Daoy (cell line): ENCODE measurements at places on chromosomes 1 and 21.

- DNase-seq = no peak
Measured at GRCh38 chr1:41882068-41882477, 36.6 kb downstream of the HIVEP3 start.

DNA sequence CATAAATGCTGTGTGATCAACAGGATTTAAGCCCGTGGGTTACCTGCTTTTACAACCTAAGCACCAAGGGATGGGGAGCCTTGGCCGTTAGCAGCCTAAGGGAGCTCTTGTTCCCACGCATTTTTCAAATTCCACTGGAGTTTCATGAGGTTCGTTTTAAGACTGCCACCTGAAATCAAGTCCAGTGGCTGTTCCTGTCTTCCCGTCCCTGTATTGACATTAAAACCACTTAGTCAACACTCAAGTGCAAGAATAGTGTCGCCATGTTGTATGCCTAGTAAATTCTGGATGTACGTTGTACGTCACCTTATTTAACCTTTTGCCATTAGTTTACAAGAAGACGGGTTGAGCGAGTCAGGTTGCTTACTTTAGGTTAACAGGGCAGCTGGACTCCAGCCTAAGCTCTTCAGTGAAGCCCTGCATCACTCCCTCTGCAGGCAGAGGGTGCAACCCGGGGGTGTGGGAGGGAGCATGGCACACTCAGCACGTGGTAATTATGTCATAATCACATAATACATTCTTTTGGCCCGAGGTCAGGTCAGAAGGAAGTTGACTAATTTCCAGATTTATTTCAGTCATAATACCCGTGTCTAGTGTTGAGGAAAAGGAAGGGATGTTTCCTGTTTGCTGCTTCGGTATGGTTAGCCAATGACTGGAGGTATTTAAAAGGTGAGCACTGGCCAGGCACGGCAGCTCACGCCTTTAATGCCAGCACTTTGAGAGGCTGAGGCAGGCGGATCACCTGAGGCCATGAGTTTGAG lies 42.5 kb downstream of the CNST start:
- DNase-seq = peak; percentile 89

DNA sequence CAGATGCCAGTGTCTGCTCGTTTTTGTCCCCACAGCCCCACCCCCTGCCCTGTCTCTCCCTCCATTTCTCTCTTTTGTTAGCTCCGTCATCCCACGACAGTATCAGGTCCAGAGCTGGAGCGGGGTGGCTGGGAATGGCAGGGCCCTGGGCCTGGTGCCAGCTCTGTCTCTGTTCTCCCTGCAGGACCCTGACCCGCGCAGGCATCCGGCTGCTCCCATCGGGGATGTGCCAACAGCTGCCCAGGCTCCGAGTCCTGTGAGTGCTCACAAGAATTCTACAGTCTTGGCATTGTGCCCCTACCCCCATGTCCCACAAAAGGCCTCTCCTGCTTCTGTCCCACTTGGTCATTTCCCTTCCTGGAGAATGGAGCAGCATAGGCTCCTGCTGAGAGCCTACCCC lies 37.4 kb downstream of the UBE2T start:
- no peak for DNase-seq

DNA sequence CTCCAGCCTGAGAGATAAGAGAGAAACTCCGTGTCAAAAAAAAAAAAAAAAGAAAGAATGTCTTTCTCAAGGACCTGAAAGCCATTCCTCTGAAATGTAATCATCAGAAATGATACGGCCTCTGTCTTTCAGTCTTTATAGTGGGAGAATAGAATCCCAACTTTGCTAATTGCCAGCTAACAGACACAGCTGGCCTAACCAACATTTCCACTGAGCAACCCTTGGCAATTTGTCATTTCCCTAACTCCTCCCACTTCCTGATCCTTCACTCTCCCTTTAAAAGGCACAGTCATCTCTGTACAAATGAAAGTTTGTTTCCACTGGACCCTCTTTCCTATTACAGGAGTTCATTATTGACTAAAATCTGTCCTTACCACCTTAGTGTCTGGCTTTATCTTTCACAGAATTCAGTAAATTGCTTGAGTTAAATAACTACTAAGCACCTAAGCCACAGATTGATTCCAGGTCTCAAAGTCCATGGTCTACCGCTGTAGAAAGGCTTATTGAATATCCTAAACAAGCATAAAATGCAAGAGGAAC lies 4.3 kb upstream of the CBR1 start:
- peak; percentile 80 for DNase-seq
